A549 treated with Mapracorat at 1 μM for 4 hours (cell line): ENCODE measurements at places on chromosomes 3 and 15. TPM values are rescaled to one million over a fixed set of nuclear protein-coding genes. Genes with fewer than 3 reads are reported as not detected.

The SGO1 gene
- total RNA-seq: 12.3 to 17.3 TPM (median 14.3 TPM) in 5 replicates

The NAALADL2 gene
- total RNA-seq: 0.18 to 0.35 TPM in 2 of 5 replicates, not detected in the others

The CNTN3 gene
- not detected in 5 replicates for total RNA-seq

The FRMD5 gene
- 2.2 to 3.2 TPM (median 2.8 TPM) in 5 replicates for total RNA-seq

The AGBL1 gene
- not detected in 5 replicates for total RNA-seq

The HYKK gene
- total RNA-seq: 5.3 to 7.1 TPM (median 6.2 TPM) in 5 replicates

The TTC23 gene
- total RNA-seq: 8.7 to 11.6 TPM (median 9.9 TPM) in 5 replicates

The SLC22A13 gene
- not detected in 5 replicates for total RNA-seq

The CCK gene
- total RNA-seq: 1.2 to 2.7 TPM (median 2.3 TPM) in 5 replicates

The UACA gene
- total RNA-seq: 34.9 to 41.1 TPM (median 39.7 TPM) in 5 replicates

The IMPG2 gene
- 0.01 to 0.02 TPM (median 0.02 TPM) in 3 of 5 replicates, not detected in the others for total RNA-seq

The IL17RE gene
- total RNA-seq: 1.2 to 1.7 TPM (median 1.4 TPM) in 5 replicates

The SLC51B gene
- 14.3 to 20.5 TPM (median 15.7 TPM) in 5 replicates for total RNA-seq

The CYP19A1 gene
- total RNA-seq: 0.15 to 0.52 TPM (median 0.30 TPM) in 5 replicates

The CCDC54 gene
- total RNA-seq: not detected in 5 replicates

The AMT gene
- total RNA-seq: 0.28 to 0.73 TPM (median 0.44 TPM) in 4 of 5 replicates, not detected in the other

The UROC1 gene
- not detected in 5 replicates for total RNA-seq

The SHC4 gene
- total RNA-seq: 0.74 to 1.4 TPM (median 1.1 TPM) in 5 replicates

The PPM1L gene
- total RNA-seq: 0.42 to 0.78 TPM (median 0.59 TPM) in 5 replicates

The GABRR3 gene
- not detected in 5 replicates for total RNA-seq

The EFCAB12 gene
- 0.59 to 0.95 TPM (median 0.85 TPM) in 5 replicates for total RNA-seq

The SEMA6D gene
- not detected in 5 replicates for total RNA-seq

The SLC22A14 gene
- 0.06 to 0.07 TPM (median 0.07 TPM) in 3 of 5 replicates, not detected in the others for total RNA-seq
